ENCODE measurements at places on chromosomes 6 and 20.

GRCh38 chr6:80625405-80625804, 518.9 kb downstream of the BCKDHB start:
- DNase-seq = no peak

DNA sequence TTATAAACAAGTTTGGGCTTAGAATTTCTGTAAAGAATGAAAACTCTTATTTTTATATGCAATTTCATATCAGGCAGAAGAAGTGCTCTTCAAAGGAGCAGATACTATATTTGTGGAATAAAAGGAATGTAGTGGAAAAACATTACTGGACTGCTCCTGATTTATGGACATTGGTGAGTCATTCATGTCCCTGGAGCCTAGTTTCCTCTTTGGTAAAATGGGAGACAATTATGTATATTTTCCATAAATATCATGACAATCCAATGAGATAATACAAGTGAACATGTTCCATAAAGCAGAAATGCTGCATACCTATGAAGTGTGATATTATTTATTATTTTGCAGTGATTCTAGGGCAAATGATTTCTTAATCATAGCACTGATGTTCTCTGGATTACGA, 445.8 kb upstream of the CITED2 start:
- DNase-seq = no peak

DNA sequence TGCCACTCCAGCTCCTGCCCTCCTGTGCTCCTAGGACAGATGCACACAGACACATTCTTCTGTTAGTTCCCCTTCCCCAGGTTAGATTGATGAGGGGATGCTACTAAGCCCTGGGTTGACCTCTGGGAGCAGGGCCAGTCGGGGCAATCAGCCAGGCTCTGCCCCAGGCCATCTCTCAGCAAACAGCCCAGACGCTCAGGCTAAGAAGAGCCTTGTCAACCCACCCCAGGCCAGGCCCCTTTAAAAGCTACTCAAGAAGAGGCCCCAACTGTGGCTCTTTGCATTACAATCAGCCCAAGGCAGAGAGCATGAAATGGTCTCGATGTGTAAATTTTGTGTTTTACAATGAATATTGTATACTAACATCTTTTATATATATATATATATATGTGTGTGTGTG, 107.4 kb downstream of the TFAP2A start:
- DNase-seq = no peak

GRCh38 chr20:59157961-59158541, 5.6 kb upstream of the ZNF831 start:
- DNase-seq = no peak

GRCh38 chr6:124943658-124944057, 18.6 kb upstream of the RNF217 start:
- no peak for DNase-seq

DNA sequence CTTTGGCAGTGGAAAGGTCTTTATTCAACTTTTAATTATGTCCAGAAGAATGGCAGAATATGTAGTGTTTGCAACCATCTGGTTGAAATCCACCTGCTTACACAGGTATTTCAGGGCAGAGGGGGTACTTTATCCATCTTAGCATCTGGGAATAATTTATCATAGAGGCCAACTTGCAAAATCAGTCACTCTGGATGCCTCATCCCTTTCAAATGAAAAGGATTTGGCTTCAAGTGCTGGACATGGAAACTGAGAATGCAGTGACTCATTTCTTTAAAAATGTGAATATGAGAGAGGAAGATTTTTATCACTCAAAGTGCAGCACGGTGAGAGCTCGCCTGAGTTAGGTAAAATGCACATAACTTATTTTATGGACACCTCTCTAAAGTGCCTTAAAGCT, 758.3 kb downstream of the KIF16B start:
- no peak for DNase-seq

GRCh38 chr6:130293800-130294199, 71.0 kb upstream of the SAMD3 start:
- no peak for DNase-seq

Data from activated naive CD8-positive, alpha-beta T cell treated with anti-CD3 and anti-CD28 coated beads, Interleukin-2, amount 50 U/mL, for 24 hours (primary cell).